ENCODE measurements at places on chromosomes 6 and 20.

DNA sequence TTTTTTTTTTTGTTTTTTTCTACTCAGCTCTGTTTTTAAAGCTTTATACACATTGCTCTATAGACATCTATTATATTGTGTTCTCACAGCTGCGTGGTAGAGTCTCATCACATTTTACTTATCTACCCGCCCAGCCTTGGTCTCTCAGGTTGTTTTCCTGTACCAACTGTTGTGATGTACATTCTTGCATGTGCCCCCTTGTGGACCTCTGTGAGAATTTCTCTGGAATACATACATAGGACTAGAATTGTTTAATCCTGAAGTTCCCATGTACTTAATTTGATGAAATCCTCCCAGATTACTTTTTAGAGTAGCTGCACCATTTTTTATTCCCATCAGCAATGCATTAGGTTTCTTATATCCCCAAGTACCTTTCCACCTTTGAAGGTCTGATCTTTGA is 40.4 kb upstream of the TINAG start:
- peak; percentile 85 for DNase-seq

DNA sequence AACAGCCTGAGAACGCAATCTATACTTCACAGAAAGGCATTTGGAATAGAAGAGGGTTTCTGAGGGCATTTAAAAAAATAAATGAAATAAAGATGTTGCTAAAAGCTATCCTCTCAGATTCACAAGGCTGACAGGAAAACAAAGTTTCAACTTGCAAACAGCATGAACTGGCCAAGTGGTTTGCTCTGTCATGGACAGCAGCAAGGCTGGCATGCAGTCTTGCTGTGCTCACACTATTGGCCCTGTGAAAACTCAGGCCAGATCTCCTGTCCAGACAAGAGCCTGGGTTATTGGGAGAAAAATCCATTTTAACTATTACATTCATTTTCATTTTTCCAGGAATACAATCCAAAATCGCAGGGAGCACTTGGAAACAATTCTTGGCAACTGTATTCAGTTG is 506.2 kb upstream of the SLC35B3 start:
- no peak for DNase-seq

DNA sequence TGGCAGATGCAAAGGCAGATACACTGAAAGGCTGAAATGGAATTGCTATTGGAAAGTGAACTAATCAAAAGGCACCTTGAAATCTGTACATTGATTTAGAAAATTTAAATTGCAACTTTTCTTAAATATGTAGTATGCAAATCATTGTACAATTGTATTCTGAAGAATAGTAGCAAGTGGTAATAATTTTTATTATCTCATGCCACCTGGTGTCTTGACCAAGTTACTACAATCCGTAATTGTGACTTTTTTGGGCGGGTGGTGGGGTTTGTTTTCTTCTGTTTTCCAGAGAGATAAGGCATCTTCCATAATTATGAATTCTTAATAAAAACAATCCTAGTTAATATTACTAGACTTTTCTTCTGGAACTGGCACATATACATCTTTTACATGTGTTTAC is 12.5 kb upstream of the BCKDHB start:
- peak; percentile 54 for DNase-seq

- no peak for DNase-seq
Observed at GRCh38 chr20:62029296-62029695, 36.4 kb downstream of the TAF4 start.

DNA sequence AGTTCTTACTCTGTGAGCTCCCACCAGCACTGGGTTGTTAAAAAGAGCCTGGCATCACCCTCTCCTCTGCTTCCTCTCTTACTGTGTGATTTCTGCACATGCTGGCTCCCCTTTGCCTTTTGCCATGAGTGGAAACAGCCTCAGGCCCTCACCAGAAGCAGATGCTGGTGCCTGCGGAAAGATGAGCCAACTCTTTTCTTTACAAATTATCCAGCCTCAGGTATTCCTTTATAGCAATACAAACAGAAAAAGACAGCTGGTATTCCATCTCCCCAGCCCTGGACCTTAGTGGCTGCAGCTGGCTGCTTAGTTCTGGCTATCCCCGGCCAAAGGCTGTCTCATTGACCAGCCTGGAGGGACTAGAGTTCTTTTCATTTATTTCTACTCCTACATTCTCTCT is 129.1 kb downstream of the IMPG1 start:
- DNase-seq: peak; percentile 92

DNA sequence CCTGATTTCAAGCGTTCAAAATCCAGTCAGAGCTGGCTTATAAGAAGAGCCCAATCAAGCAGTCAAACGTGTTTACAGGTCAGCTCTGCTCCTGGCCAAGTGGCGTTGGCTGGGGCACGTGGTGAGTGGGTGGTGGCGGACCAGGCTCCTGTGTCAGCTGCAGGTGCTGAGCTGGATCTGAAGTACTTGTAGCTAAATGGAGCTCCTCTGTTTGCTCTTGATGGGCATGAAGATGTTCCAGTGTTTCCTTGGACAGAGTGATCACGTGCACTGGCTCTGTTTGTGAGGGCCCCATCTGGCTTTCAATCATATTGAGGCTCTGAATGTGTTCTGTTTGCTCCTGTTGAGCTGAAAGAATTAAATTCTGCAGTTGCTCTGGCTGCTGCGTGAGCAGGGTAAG is 10.2 kb upstream of the MICAL1 start:
- no peak for DNase-seq

DNA sequence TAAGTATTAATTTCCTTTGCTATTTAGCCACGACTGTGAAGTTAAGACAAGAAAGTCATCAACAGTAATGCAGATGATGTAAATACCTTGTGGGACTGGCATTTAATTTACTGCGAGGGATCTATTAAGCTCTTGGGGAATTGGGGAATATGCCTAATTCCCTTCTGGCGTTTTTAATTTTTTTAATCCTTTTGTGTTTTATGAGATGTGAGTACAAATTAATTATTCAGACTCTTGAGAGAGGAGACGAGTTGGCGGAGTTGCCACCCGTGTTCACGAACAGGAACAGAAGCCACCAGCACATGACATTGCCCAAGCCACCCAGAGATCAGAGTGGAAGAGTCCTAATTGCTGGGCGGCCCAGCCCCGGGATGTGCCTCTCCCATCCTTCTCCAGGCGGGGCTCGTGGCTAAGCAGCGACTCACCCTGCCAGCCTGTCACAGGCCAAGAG is 533 bp upstream of the CRYBG1 start:
- DNase-seq: no peak

GRCh38 chr20:17524560-17524959 is 6.6 kb downstream of the BFSP1 start:
- peak; percentile 42 for DNase-seq

DNA sequence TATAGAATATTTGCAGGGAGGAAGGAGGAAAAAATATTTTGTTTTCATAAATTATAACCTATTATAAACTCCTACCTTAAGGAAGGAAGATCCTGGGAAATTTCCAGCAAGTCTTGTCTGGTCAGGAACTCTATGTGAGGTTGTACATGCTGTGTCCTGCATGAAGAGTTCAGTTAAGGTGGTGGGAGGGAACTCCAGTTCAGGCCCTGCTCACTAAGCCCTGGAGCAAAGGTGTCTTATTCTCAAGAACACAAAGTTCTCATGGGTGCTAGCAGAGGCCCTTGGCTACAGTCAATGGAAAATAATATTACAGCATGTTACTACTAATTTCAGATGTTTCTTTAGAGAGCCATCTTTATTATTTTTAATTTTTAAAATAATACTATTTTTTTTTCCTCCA is 3.8 kb upstream of the OGFRL1 start:
- DNase-seq: no peak

- DNase-seq: no peak
Observed at GRCh38 chr6:105651969-105652368, 249.1 kb upstream of the PREP start.

GRCh38 chr6:25054469-25054868 is 118.7 kb upstream of the RIPOR2 start:
- peak; percentile 62 for DNase-seq

DNA sequence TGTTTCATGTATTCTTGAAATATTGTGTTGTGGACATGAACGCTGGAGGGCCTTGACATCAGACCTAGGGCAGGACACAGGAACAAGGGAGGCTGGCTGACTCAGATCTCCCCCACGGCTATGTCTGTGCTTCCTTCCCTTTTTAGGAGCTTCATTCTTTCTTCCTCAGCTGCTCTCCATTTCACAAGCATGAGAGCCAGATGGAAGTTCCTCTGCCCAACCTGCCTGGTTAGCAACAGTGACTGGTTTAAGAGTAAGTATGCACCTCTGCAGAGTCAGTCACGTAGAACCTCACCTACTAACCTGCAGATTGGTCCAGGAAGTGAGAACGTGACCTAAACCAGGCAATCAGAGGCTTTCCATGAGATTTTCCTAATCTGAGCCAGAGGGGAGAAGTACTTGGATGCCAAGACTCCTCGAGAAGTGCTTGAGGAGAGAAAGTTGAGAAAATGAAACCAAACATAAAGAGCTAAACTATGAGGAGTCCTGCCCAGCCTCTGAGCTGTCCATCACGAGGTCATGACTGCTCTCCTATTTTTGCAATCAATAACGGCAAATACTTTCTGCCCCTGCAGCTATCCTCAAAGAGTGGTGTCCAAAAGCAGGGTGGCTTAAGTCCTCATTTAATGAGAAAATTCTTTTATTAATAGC is 465.2 kb upstream of the CITED2 start:
- DNase-seq: peak; percentile 98

DNA sequence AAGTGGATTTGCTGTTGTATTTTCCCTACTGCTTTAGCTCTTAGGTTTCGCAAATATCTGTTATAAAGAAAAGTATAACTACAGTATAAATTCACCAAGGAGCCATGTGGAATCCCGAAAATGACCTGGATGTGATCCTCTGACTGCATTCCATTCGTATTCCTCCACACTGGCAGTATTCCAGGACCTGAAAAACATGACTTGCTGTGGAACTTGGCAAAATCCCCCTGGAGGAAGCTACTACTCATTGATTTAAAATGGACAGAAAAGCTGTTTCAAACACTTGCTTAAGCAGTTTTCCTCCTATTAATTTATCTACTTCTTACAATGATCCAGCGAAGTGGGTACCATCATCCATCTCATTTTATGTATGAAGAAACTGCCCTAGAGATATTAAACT is 13.3 kb upstream of the ENPP5 start:
- no peak for DNase-seq

- peak; percentile 31 for DNase-seq
Observed at GRCh38 chr6:27281105-27281539, 31.0 kb downstream of the POM121L2 start.

- no peak for DNase-seq
Observed at GRCh38 chr6:48113130-48113529, 2.1 kb upstream of the PTCHD4 start.

GRCh38 chr6:161407581-161407980 is 133.7 kb upstream of the AGPAT4 start:
- DNase-seq: no peak

GRCh38 chr6:165800337-165800736 is 137.3 kb upstream of the PDE10A start:
- DNase-seq: no peak

DNA sequence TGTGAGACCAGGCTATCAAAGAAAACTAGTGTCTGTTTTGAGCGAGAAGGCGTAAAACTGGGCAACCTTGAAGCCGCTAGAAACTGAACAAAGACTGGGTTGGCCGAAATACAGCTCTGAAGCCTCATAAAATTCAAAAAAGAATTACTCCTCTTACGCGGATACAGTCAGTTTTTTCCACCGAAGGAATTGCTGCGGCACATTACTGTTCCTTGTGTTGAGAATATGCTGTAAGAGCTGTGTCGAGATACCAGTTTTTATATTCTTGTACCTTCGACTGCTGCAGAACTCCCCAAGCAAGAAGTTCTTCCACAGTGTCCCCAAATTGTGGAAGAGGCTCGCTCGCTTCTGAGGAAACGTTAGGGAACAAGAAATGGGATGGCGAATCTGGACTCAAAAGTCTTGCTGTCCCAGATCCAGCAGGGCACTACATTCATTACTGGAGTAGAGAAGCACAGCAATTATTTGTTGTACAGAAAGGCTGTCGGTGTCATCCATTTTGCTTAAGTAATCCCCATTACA is 523 bp upstream of the COX7A2 start:
- DNase-seq: no peak

DNA sequence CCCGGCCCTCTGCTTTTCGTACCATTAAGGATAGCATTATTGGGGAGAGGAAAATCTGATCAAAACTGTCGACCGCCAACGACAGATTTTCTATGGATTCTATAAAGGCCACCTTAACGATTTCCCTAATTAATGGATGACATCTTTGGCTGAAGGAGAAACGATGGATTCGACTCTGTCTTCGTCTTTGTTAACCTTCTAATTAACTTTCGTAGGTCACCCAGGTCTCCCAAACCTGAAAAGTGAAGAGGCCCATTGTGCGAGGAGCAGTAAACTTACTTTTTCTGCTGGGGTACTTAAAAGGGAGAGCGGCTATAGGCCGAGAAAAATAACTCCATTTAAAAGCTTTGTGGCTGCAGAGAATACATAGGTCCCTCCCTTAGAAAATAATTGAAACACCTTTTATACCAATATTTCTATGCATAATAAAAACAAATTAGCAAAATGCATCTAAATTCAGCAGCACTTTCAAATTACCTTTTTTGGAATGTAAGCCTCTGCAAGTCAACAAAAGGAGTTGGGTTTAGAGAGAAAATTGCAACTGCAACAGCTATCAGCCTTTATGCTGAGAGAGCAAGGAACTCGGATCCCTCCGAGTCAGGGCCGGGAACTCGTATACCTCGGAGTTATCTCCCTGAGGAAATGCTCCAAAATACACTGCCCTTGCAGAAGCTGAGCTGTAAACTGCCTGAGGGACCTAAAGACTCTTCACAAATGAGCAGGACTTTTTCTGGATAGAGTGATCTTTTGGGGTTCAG is 31.4 kb upstream of the NR2E1 start:
- DNase-seq: no peak

GRCh38 chr6:92415656-92416055 is 1003.7 kb downstream of the EPHA7 start:
- no peak for DNase-seq

- DNase-seq: no peak
Observed at GRCh38 chr20:45611054-45611453, 18.5 kb upstream of the WFDC10A start.

DNA sequence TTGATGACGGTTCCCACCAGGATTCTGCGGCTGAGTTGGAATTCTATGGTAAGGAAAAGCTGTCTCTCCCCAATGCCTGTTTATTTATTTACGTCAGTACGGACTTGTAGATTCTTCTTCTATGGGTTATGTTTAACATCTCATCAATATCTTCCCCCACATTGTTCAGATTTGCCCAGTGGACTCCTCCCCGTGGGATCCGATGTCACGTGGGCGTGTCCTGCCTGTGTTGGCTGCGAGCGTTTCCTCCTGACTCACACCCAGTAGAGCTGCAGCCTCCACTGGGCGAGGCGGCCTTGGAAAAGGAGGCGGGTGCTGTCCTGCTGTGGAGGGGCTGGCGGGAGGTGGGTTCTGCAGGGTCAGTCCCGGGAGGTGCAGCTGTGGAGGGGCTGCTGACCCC is 46.8 kb upstream of the SLCO4A1 start:
- peak; percentile 28 for DNase-seq

DNA sequence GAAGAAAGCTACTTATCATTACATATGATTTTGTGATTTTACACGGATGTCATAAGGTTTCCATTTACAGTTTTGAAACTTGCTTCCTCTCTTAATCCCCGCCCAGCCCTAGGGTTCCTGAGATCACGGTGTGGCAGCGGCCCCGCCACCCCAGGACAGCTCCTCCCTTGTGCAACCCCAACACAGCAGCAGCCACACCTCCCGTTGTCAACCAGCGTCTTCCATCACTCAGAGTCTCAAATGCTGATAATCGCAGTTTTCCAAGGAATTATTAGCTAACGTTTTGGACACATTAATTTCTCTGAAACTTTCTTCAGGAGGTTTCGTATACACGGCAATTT is 204.8 kb downstream of the THBS2 start:
- DNase-seq: no peak

- DNase-seq: no peak
Observed at GRCh38 chr20:62168061-62168460, 14.8 kb upstream of the MTG2 start.

- DNase-seq: peak; percentile 97
Observed at GRCh38 chr6:166106076-166106686, 61.5 kb downstream of the TBXT start.
